Effector memory CD4-positive, alpha-beta T cell (primary cell): ENCODE measurements at places on chromosomes 1 and 21.

DNA sequence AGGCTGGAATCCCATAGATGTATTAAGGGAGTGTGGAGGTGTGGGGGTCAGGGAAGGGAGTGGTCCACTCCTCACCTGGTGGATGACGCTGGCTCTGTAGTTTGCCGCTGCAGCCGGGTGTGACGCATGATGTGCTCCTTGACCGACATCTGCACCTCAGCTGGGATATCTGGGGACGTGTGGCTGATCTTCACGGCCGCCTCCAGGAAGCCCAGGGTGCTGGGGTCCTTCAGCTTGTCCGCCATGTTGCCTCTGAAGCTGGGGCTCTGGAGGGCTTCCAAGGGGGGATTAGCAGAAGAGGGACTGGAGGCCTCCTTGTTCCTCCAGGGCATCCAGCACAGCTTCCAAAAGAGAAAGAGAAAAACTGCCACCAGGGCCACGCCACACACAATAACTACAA, 14.1 kb downstream of the SYT6 start:
- DNase-seq, result no peak

- DNase-seq, result no peak
Measured at GRCh38 chr21:41222247-41223068, 54.5 kb downstream of the BACE2 start.

DNA sequence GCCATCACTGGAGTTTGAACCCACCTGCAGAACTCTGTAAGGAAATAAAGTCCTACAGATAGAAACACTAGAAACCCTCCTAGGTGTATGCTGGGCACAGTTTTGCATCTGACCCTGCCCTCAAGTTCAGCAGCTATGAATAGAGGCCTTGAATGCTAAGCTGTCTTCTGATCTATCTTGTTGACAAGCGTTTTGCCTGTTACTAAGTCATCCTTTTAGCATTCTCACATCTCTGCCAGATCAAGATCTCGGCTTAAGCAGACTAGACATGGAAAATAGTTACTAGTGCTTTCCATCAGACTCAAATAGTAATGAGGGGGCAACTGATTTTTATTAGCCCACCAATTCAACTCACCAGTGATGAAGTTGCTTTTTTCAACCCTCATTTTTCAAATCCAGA, 10.5 kb downstream of the TBX15 start:
- DNase-seq, result no peak

- no peak for DNase-seq
Measured at GRCh38 chr21:37619464-37619974, 252.9 kb downstream of the DYRK1A start.

GRCh38 chr21:36630485-36631206, 68.3 kb upstream of the SIM2 start:
- peak; percentile 12 for DNase-seq

GRCh38 chr1:8374356-8374755, 56.4 kb downstream of the SLC45A1 start:
- DNase-seq, result no peak

GRCh38 chr21:43208561-43209332, 39.9 kb downstream of the CRYAA start:
- no peak for DNase-seq

GRCh38 chr1:244050835-244051444, at the start of gene ZBTB18:
Gene ZBTB18, plus strand, starts transcription at chr1:244051283. Its CDS starts 149 bp downstream, at chr1:244051432.
- no peak for DNase-seq

GRCh38 chr21:27365394-27365793, 398.5 kb upstream of the ADAMTS5 start:
- no peak for DNase-seq

DNA sequence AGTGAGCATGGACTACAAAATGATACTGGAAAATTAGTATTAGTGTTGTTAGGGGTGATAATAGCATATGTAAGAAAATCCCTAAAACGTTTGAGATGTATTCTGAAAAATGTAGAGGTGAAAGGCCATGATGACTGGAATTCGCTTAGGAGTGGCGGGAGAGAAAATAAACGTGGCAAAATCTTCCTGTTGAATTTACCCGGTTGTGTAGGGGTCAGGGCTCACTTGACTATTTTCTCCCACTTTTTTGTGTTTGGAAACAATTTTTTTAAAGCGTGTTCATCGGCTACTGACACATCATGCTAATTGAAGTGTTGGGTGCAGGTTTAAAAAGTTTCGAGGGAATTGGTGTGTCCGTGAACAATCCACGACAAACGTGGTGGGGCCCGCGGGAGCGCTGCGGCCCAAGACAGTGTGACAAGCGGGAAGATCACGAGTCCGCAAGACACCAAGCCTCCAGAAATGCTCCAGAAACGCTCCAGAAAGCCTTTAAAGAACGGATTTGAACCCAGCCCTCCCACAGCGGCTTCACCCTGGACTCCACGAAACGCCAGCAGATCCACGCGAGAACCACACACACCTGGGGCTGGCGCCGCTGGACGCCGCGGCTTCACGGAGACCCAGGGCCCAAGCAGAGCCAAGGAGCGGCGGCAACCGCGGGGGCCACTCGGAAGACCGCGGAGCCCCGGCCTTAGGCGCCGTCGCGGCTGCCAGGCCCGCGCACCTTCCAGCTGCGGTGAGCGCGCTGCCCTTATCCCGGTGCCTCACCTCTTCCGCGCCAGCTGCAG, 573 bp downstream of the PSMG1 start:
- DNase-seq, result no peak
